ENCODE measurements at places on chromosomes 16 and 17. TPM values are rescaled to one million over a fixed set of nuclear protein-coding genes. Genes with fewer than 3 reads are reported as not detected.

SLC52A1 gene
- not detected for total RNA-seq

TP53TG3 gene
- not detected for total RNA-seq

TPSAB1 gene
- not detected for total RNA-seq

CHST4 gene
- total RNA-seq = 0.46 TPM

CCT6B gene
- total RNA-seq = 3.9 TPM

NPIPA5 gene
- total RNA-seq = 3.5 TPM

All from diencephalon (tissue), 1 donor.